Ovary (tissue), 10 donors: ENCODE measurements at places on chromosomes 7 and 10. TPM values are rescaled to one million over a fixed set of nuclear protein-coding genes. Genes with fewer than 3 reads are reported as not detected.

DNA sequence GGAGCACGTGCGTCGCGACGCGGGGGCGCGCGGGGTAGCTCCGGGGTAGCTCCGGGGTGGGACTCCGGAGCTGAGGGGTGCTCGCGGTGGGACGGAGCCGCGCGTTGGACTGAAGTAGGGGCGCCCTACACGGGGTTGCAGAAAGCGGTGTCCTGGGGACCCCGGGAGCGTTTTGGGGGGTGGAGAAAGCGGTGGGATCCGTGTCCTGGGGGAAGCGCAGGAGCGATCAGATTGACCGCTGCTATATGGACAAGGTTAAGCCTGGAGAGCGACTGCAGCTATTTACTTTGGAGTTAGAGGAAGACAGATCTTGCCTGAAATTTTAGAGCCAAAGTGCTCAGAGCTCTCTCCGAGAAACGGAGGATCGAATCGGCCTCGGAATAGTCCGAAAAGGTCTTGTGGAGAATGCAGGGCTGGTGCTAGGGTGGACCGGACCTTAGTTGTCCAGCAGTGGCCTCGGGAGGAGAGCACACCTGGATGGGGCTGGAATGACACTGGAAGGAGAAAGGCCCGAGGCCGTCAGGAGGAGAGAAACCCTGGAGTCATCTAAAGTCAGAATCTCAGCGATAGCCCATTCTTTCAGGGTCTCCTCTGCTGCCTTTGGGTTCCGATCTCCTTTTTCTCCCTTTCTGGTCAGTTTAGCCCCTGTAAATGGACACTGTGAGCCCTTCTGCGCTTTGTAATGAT is 564 bp downstream of the PDSS1 start:
- DNase-seq: no peak
- no peaks in the 10 kb centered on the region for H3K27me3 ChIP-seq

GRCh38 chr10:73509695-73510094 is 13.9 kb upstream of the PPP3CB start:
- H3K36me3 ChIP-seq: no peaks in the 10 kb centered on the region
- H3K4me3 ChIP-seq: no peak overlapping the region
- H3K27ac ChIP-seq: no peak overlapping the region
- no peaks in the 10 kb centered on the region for H3K27me3 ChIP-seq
- no peaks in the 10 kb centered on the region for H3K4me1 ChIP-seq
- no peak for DNase-seq

TUBB8 gene
- total RNA-seq: not detected

PAPOLB gene
- under 0.01 TPM for total RNA-seq

MKI67 gene
- total RNA-seq: 0.45 TPM

DNA sequence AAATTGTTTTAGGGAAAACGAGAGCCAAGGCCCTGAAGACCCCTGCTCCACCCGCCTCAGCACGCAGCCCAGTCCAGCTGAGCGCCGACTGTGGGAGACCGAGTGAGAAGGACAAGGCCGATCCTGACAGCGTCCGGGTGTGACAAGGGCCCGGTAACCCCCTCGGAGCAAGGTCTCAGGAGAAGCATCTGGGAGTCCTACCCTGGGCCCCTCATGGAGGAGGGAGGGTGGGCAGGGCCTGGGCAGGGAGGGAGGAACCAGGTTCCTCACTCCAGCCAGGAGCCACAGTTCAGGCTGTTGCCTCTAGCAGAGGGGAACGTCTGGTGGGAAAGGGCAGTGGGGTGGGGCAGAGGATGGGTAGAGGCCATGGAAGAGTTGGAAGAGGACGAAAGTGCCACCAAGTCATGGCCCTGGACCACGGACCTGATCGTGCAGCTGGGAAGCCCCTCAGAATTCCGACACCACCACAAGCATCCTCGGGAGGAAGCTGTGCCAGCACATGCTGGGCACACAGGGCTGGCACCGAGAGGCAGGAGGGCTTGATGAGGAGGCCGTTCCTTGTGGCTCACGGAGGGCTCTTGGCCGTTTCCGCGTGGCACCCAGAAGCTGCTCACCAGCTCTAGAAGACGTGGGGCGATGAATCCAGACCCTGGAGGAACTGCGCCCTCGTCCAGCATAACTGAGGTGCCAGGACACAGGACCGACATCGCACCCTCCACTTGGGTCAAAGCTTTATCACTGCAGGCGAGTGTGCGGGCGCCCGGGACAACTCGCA is 2.2 kb upstream of the KNDC1 start:
- no peaks in the 10 kb centered on the region for H3K27me3 ChIP-seq
- no peak for DNase-seq
- no peak overlapping the region for H3K4me3 ChIP-seq
- no peaks in the 10 kb centered on the region for H3K36me3 ChIP-seq
- H3K4me1 ChIP-seq: peaks cover 9% of the 10 kb centered on the region

GRCh38 chr10:8121201-8121890 is 66.9 kb downstream of the GATA3 start:
- H3K27ac ChIP-seq: no peak overlapping the region
- no peak for DNase-seq
- no peaks in the 10 kb centered on the region for H3K27me3 ChIP-seq
- no peak overlapping the region for H3K4me3 ChIP-seq

GRCh38 chr10:77163670-77164348 is 473.8 kb downstream of the KCNMA1 start:
- no peak overlapping the region for H3K4me3 ChIP-seq
- H3K4me1 ChIP-seq: no peaks in the 10 kb centered on the region
- DNase-seq: no peak
- no peak overlapping the region for H3K27ac ChIP-seq
- H3K27me3 ChIP-seq: no peaks in the 10 kb centered on the region

DNA sequence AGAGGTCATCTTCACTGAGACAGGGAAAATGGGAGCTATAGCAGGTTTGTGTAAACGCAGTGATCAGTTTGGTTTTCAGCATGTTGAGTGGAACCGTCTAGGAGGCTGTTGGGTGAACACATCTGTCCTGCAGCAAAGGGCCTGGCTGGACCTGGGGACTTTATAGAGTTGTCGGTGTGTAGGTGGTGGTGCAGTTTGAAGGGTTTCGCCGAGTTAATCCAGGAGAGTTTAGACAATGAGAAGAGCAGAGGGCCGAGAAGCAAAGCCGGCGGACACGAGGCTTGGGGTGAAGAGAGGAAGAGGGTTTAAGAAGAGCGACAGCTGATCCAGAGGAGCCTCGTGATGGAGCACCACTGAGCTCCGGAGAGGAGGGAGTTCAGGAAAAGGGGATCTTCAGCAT is 39.1 kb downstream of the IL15RA start:
- no peaks in the 10 kb centered on the region for H3K27me3 ChIP-seq
- H3K36me3 ChIP-seq: no peaks in the 10 kb centered on the region
- DNase-seq: no peak
- H3K27ac ChIP-seq: no peak overlapping the region
- peaks cover under 1% of the 10 kb centered on the region for H3K4me1 ChIP-seq

- H3K27me3 ChIP-seq: no peaks in the 10 kb centered on the region
- H3K4me1 ChIP-seq: peaks cover 12% of the 10 kb centered on the region
- H3K4me3 ChIP-seq: no peak overlapping the region
Observed at GRCh38 chr7:105354383-105354782, 34.3 kb downstream of the SRPK2 start.

GRCh38 chr7:155464183-155464582 is 6.3 kb downstream of the EN2 start:
- no peaks in the 10 kb centered on the region for H3K36me3 ChIP-seq
- no peak for DNase-seq
- peaks cover 2% of the 10 kb centered on the region for H3K4me1 ChIP-seq
- no peak overlapping the region for H3K4me3 ChIP-seq
- H3K27ac ChIP-seq: no peak overlapping the region

DNA sequence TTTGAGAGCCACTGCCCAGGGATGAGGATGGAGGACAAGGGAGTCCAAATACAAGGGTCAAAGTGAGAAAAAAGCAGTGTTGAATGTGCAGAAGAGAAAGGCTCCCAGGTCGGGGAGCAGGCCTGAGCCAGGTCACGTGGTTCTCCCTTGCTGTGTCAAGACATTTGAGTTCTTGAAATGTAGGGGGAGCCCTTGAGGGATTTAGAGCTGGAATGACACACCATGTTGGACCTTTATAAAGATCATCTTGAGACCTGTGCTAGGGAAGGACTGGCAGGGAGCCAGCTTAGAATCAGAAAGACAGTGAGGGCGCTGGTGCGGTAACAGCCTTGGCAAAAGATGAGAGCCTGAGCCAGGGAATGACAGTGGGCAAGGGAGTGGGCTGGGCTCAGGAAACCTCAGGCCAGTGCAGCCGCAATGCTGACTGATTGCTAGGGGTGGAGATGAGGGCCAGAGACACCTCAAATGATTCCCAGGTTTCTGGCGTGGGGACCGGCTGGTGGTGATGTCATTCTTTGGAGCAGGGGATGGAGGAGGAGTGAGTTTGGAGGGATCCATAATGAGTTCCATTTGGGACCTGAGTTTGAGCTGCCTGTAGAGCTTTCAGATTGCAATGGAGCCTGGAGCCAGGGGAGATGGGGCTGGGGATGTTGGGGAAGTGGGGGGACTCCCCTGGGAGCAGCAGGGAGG is 120.1 kb downstream of the PTPN20 start:
- no peaks in the 10 kb centered on the region for H3K36me3 ChIP-seq
- H3K4me3 ChIP-seq: no peak overlapping the region
- H3K27ac ChIP-seq: no peak overlapping the region
- no peaks in the 10 kb centered on the region for H3K27me3 ChIP-seq

- no peak overlapping the region for H3K4me3 ChIP-seq
- peaks cover 1% of the 10 kb centered on the region for H3K4me1 ChIP-seq
- no peaks in the 10 kb centered on the region for H3K36me3 ChIP-seq
- H3K27ac ChIP-seq: no peak overlapping the region
Observed at GRCh38 chr7:135684136-135684535, 21.8 kb downstream of the STMP1 start.

GRCh38 chr7:158313931-158314330 is 273.7 kb downstream of the PTPRN2 start:
- no peak for DNase-seq
- H3K36me3 ChIP-seq: no peaks in the 10 kb centered on the region
- H3K27me3 ChIP-seq: no peaks in the 10 kb centered on the region
- no peak overlapping the region for H3K27ac ChIP-seq
- H3K4me3 ChIP-seq: no peak overlapping the region

CDC14C gene
- total RNA-seq: not detected

DNA sequence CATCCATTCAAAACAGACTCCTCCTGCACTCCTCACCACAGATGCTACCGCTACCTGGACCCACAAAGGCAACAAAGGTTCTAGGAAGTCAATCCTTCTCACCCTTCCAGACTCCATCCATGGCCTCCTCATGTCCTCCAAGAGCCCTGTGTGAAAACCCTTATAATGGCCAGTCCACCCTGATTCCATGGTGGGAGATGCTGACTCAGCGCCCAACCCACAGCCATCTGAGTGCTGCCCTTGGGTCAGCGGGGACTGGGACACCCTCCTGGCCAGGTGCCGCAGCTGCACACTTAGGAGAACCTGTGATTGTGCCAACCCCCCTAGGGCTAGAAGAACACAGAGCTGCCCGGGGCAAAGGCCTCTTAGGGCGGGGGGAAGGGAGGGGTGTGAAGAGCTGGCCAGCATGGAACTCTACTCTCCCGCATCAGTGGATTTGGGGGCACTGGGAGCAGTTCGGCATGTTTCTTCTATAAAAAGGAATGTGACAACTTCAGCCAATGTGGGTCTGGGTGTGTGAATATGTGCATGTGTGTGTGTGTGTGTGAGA is 25.4 kb downstream of the TMEM273 start:
- no peaks in the 10 kb centered on the region for H3K27me3 ChIP-seq
- H3K36me3 ChIP-seq: no peaks in the 10 kb centered on the region
- H3K4me1 ChIP-seq: no peaks in the 10 kb centered on the region
- H3K27ac ChIP-seq: no peak overlapping the region

DNA sequence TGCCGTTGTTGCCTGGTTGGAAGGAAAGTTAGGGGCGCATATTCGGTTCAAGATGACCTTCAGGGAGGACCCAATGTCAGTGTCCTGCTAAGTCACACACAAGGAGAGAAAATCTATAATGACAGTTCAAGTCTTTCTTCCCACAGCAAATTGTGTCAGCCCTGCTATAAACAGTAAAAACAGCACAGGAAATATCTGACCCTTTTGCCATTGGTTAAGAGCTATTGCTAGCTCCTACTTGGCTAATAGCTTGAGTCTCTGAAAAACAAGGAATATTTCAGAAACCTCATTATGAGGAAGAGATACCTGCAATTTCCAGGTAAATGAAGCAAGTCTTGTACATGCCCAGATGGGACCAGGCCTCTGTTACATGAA is 175.6 kb downstream of the SKIDA1 start:
- no peak overlapping the region for H3K4me3 ChIP-seq
- no peaks in the 10 kb centered on the region for H3K27me3 ChIP-seq
- no peaks in the 10 kb centered on the region for H3K4me1 ChIP-seq
- peak overlapping the region; percentile 30 for H3K27ac ChIP-seq

CALML5 gene
- not detected for total RNA-seq

DNA sequence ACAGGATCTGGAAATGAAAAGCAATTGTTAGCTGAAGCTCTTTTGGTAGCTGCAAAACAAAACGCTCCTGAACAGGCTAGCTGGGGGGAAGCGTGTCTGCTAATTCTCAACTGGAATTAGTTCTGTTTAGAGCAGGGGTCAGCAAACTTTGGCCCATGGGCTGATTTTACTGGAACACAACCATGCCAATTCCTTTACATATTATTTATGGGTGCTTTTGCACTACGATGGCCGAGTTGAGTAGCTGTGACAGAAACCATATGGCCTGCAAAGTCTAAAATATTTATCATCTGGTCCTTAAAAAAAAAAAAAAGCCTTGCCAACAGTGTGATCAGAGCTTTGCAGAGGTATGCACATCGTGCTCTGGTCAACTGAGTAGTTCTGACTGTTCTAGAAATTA is 108.4 kb upstream of the PDLIM1 start:
- no peak for DNase-seq
- no peak overlapping the region for H3K27ac ChIP-seq
- no peaks in the 10 kb centered on the region for H3K4me1 ChIP-seq
- no peaks in the 10 kb centered on the region for H3K27me3 ChIP-seq
- H3K4me3 ChIP-seq: no peak overlapping the region

VTI1A gene
- 20.0 TPM for total RNA-seq

- no peak overlapping the region for H3K27ac ChIP-seq
- H3K4me3 ChIP-seq: no peak overlapping the region
- no peaks in the 10 kb centered on the region for H3K36me3 ChIP-seq
- DNase-seq: no peak
- no peaks in the 10 kb centered on the region for H3K27me3 ChIP-seq
Observed at GRCh38 chr10:45375716-45376231, 1.8 kb downstream of the ALOX5 start.

DNA sequence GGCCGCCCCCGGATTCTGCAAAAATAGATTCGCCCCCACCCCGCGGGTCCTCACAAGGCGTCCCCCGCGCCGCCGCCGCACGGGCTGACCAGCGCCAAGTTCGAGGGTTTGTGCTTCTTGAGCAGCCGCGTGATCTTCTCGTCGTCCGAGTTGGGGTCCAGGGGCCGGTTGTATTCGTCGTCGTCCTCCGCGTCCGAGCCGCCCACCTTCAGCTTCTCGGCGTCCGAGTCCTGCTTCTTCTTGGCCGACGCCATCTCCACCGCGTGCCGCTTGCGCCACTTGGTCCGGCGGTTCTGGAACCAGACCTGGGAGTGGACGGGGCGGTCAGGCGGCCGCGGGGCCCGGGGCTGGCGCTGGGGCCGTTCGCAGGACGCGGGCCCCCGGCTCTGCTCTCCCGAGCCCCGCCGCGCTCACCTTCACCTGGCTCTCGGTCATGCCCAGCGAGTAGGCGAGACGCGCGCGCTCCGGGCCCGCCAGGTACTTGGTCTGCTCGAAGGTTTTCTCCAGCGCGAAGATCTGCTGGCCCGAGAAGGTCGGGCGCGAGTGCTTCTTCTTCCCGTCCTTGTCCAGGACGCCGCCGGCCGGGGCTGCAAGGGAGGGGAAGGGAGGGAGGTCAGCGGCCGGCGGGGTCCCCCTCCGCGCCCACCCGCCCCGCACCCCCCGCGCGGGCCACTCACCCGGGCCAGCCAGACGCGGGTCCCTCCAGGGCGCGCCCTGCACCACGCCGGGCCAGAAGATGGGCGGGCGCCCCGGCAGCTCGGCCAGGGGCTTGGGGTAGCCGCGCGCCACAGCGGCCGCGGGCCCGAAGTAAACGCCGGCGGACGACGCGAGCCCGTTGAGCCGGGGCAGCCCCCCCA is 853 bp downstream of the NKX6-2 start:
- peaks cover 16% of the 10 kb centered on the region for H3K27me3 ChIP-seq
- no peaks in the 10 kb centered on the region for H3K36me3 ChIP-seq
- no peak overlapping the region for H3K27ac ChIP-seq
- H3K4me1 ChIP-seq: no peaks in the 10 kb centered on the region
